ENCODE measurements at places on chromosomes 1 and 21.

- no peak for DNase-seq
These were observed 450 bp downstream of the SDE2 start for GRCh38 chr1:225998560-225999226.

DNA sequence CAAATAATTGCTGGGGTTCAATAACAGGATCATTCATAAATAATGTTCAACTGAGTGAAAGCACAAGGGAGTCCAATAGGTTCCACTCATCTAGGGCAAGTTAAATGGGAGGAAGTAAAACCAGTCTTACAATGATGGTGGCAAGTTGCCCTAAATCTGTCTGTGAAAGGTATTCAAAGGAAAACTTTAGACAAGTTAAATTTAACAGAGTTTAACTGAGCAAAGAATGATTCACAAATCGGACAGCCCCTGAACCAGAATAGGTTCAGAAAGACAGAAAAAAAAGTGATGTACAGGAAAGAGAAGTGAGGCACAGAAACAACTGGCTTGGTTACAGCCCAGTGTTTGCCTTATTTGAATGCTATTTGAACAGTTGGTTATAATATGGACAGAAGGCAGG is 183.5 kb upstream of the ADGRL4 start:
- no peak for DNase-seq

DNA sequence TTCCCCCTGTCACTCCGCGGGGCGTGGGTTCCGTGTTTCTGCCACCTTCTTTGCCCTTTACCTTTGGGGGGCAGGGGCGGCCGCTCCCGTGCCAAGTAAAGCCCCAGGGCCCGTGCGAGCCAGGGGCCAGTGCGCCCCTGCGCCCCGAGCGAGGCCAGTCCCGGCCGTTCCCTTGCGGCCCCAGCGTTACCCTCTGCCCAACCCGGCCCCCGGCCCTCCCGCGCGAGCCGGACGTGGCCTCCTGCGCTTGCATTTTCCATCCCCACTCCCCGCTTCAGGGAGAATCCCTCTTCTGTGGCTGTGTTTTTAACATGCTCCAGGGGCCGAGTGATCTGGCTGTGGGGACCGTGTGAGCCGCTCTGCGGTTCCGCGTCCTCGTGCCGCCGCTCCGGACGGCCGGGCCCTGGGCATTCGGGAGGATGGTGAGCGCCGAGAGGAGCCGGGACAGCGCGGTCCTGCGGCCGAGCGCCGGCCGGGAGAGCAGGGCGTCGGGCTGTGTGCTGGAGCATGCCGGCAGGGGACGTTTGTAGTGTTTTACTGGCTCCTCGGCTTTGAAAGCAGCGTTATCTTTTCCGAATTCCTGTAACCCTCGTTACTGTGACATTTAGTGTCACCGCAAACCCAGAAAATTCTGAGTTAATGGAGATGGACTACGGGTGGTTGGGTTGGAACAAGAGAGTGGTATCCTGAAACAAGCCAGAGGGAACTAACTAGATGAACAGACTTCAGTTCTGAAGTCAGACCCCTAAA is 1.0 kb downstream of the GALNT2 start:
- no peak for DNase-seq

DNA sequence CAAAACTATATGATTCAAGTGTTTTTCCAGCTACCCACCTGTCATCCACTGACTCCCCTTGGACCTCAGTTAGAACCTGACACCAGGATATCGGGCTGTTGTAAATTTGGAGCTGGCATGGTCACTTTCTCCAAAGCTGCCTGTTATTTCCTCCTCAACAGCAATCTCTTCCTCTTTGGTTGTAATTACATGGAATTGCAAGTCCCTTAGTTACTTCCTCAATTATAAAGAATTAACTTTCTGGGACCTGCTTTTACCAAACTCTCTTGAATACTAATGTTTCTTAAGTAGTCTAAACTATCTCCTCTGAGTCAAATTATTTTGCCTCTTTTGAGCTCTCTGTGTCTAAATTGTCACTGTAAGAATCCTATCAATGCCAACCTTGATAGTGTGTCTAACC is 150.3 kb upstream of the SGIP1 start:
- no peak for DNase-seq

DNA sequence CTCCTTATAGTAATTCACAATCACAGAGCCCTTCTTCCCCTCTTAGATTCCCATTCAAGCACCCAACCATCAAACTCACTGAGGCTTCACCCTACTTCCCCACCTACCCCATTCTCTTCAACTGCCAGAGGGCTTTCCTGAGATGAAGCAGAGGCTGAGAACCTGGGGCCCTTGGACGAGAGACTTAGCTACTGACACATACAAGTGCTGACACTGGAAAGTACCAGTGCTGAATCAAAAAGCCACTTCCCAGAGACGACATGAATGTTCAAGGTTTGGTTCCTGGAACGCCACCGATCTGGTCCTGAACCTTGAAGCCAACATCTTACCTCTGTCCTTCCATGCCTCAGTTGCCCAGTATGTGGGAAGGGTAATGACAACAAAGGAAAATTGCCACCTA is 16.6 kb upstream of the RAP1A start:
- DNase-seq, result no peak

GRCh38 chr21:44836666-44837471 is 19.0 kb upstream of the SUMO3 start:
- no peak for DNase-seq

DNA sequence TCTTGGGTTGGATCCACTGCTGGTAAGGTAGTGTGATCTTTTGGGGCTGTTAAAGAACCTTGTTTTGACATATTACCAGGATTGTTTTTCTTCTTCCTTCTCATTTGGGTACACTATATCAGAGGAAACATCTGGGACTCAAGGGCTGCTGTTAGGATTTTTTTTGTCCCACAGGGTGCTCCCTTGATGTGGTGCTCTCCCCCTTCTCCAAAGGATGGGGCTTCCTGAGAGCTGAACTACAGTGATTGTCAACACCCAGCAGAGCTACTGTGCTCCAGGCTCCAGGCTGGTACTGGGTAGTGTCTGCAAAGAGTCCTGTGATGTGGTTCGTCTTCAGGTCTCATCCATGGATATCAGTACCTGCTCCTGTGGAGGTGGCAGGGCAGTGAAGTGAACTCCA is 20.6 kb downstream of the IFI16 start:
- DNase-seq, result no peak

GRCh38 chr1:27436204-27437159 is 44.1 kb downstream of the GPR3 start:
- no peak for DNase-seq

- no peak for DNase-seq
These were observed 7.9 kb downstream of the CAMK2N1 start for GRCh38 chr1:20478057-20478635.

- no peak for DNase-seq
These were observed 49.5 kb upstream of the GPR52 start for GRCh38 chr1:174398246-174398645.

DNA sequence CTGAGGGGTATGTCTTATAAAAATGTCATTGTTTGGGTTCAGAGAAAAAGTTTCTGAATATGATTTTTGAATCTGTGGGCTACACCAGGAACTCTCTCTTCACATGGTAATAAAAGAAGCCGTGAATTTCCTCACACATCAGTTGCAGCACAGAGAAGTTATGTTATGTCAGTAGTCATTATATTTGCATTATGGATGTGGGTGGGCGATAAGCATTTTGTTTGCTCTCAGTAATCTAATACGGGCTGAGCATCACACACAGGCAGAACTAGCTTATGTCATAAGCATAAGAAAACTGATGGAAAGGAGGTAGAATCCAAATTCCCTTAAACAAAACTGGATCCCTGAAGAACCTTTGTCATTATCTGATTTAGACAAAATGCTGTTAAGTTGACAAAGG is 70.8 kb downstream of the PRDM2 start:
- DNase-seq, result no peak

DNA sequence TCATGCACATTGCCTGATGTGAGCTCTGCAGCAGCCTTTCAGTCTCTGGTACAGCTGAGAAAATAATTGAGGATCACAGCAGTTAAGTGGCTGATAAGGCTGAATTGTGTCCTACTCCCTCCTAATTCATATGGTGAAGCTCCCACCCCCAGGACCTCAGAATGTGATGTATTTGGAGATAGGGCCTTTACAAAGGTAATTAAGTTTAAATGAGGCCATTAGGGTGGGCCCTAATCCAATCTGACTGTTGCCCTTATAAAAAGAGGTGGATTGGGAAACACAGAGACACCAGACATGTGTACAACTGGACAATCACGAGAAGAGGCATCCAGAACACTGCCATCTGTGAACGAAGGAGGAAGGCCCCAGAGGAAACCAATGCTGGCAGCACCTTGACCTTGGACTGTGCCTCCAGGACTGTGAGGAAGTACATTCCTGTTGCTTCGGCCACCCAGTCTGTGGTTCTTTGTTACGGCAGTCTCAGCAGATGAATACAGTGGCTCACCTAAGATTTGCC is 148.1 kb downstream of the TRABD2B start:
- no peak for DNase-seq

DNA sequence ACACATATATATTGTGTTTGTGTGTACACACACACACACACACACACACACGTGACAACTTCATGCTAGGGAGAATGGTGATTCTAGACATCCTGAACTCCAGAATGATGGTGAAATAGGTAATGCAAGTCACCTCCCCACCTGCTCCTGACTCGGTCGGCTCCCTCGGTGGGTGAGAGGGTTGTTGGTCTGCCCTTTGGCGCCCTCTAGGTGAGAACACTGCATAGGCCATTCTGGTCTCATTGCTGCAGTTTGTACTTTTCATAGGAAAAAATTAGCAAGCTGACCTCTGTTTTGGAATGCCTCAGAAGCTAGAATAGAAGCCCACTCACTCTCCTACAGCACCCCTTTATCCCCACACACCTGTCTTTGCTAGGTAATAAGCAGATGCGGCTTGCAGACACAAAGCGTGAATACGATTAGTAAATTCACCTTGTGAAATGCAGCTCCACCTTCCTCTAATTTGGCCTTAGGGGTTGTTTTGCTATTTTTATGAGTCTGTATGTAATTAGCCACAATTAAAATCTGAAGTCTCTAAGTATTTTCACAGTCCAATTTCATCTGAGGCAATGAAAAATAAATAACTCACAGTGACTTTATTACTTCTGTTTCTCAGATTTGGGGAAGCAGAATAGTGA is 130.0 kb upstream of the KCNJ15 start:
- DNase-seq, result peak; percentile 9

DNA sequence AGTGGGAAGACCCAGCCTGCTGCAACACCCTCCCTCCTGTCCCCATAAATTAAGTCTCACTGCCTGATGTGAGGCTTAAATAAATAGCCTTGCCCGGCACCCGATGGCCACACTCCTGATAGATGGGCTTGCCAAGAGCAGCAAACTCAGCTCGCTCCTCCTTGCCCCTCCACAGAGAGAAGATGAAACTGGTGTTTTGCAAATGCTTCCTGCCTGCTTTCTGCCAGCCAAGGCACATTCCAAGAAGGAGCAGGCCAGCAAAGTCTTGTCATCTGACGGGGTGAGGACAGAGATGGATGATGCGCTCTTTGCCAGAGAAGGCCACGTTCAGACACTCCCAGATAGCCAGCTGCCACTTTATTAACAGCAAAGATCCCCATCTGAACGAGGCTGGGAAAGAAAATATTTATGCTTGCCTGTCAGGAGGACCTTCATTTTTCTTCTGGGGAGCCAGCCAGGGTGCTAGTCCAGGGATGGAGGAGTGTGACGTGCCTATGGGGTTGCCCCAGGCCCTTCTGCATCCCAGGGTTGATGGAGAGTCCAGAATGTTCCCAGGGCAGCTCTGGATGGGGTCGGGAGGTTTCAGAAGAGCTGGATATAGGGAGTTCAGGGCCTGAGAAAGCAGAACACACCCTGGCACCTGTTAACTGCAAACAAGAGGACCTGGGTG is 265.4 kb downstream of the FOXD2 start:
- DNase-seq, result no peak

DNA sequence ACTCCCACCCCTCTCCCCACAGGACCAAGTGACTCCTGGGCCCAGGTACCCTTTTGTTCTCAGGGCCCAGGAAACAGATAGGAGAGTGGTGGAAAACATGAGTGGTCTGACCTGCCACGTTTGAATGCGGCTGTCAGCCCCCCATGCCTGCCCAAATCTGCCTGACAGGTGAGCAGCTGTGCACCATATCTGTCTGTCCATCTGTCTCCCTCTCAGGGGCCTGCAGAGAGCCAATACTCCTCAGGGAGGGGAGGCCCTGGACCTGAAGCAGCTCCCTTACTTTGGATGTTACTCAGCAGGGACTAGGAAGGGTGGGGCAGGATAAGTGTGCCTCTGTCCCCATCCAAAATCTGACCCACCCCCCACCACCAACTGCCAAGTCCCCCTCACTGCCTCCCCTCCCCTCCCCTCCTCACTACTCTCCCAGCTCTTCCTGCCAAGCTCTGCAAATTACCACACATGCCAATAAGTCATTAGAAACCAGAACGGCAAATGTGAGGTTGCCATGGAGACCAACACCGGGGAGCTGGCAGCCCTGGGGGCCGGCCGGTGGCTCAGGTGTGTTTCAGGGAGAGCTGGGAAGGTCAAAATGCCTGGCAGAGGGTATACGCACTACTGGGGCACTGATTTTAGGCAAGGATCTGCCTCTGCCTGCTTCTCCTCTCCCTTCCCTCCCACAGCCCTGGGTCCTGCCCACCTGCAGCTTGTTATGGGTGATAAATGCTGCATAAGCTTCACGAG is 11.5 kb downstream of the LRRN2 start:
- DNase-seq, result no peak

- no peak for DNase-seq
These were observed 131.8 kb upstream of the NGF start for GRCh38 chr1:115469703-115470476.

- DNase-seq, result no peak
These were observed 320.8 kb upstream of the ST6GALNAC5 start for GRCh38 chr1:76546354-76546933.

DNA sequence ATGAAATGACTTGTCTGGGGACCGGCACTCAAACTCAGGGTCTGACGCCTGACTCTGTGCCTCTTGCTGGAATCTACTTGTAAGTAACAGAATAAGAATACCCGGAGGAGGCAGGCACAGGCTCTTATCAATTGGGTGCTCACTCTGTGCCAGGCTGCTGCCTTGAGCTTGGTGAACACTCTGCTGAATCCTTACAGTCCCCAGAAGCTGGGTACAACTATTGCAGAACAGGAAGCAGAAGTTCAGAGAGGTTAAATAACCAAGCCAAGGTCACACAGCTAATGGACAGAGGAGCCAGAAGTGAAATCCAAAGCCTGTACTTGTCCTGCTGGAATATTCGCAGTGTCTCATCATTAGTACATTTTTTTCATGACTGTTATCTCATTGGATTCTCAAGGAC is 86.0 kb downstream of the EPHB2 start:
- no peak for DNase-seq

DNA sequence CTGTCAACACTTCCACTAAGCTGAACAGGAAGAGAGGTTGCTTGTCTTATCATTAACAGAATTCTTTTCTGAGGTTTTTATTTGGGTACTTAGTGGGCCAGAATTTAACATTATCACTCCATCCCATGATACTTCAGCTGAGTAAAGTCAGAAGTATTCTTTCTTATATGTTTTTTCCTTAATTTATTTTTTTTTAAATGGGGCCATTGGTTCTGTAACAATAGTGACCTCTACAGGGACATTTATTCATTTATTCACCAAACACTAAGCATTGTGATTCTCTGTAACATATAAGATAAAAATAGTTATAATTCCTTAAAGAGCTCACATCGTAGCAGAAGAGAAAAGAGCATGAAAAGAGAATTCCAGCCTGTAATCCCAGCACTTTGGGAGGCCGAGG is 9.8 kb downstream of the GREM2 start:
- no peak for DNase-seq

GRCh38 chr1:110310300-110310699 is 28.9 kb upstream of the RBM15 start:
- DNase-seq, result no peak

GRCh38 chr21:22120616-22121266 is 1122.5 kb downstream of the NCAM2 start:
- no peak for DNase-seq

- DNase-seq, result no peak
These were observed 11.4 kb upstream of the LRRC3 start for GRCh38 chr21:44443891-44444285.

- no peak for DNase-seq
These were observed 64.9 kb downstream of the PTGS2 start for GRCh38 chr1:186615332-186615731.

Data from activated gamma-delta T cell treated with anti-CD3 and anti-CD28 coated beads, Interleukin-2, amount 50 U/mL, for 16 hours (primary cell).